HuH-7 (cell line): ENCODE measurements at places on chromosomes 11 and 22.

DNA sequence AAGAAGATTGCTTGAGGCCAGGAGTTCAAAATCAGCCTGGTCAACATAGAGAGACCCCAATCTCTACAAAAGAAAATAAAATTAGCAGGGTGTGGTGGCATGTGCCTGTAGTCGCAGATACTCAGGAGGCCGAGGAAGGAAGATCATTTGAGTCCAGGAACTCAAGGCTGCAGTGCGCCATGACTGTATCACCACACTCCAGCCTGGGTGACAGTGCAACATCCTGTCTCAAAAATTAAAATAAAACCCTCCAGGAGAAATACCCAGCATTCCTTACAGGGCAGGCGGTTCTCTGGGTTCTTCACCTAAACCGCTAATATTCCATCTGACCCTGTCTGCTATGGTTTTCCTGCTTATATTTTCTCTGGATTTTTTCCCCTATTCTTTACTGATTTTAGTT is 13.5 kb downstream of the TCF20 start:
- no peak for DNase-seq

DNA sequence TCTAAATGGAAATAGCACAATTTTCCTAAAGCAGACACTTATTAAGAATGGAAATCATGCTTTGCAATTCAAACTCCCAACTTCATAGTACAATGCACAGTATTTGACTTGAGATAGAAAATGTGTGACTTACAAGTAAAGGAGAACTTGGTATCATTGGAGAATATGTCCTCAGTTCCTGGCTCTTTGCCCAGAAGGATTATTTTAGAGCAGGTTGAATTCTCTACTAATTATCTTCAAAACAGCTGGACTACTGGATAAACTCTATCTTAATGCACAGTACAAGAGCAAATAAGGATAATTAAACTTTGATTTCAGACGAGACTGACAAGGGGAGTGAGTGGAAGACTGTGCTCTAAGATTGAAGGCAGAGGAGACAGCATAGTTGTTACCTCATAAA is 839.4 kb downstream of the OPCML start:
- DNase-seq: no peak

DNA sequence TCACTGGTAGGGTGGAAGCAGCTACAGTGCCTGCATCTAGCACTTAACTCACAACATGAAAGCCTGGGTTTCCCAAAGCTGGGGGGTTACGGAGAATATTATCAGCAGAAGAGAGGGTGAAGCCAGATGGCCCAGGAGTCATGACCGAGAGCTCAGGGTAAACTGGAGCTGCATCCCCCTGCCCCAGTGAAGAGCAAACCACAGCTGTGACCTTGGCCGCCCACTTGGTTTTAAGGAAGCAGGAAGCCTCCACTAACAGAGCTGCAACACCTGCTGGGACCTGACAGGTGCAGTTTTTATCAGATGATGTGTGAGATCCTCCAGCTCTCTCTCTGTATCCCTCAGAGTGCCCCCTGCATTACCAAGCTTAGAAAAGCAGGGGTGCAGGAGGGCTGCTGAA is 20.9 kb downstream of the TCP11L1 start:
- no peak for DNase-seq

GRCh38 chr11:103109818-103110388 is 677 bp downstream of the DYNC2H1 start:
- DNase-seq: no peak

DNA sequence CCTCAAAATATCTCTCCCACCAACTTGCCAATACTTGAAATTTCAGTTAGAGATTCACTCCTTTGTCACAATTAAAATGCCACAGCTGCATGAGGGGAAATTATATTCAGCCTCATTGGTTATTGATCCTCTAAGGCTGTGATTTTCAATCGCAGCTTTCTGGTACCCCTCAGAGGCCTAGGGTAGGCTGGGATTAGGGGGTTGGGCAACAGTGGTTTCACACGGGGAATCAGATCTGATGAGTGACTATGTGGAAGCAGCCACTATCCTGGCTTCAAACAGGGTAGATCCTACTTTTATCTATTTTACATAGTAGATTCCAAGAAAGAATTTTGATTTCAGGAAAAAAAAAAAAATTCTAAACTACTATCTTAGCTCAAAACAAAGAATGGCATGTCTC is 252.5 kb downstream of the DCDC1 start:
- no peak for DNase-seq

DNA sequence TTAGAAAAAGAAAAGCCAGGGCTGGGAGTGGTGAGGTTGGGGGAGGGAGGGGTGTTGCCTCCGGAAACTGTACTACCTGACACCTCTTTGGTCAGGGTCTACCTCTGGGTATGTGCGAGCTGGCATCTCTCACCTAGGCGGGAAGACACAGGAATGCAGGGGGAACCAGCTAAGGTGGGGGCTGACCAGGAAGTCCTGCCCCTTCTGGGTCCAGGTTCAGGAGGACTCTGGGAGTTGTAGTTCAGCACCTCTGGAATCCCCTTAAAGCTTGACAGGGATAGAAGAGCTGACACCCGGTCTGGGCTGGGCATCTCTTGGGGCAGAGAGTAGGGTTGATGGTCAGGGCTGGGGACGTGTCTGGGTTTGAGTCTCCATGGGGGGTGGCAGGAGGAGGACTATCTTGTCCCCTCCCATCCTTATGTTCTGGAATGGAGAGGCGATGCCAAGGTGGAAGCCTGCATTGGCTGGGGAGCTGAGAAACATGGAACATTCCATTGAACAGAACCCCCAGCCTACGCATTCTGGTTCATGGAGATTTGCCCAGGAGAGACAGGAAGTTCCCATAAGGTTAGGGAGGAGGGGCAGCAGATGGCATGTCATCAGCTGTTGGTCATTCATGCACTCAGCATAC is 2.1 kb upstream of the KIAA1671 start:
- no peak for DNase-seq

DNA sequence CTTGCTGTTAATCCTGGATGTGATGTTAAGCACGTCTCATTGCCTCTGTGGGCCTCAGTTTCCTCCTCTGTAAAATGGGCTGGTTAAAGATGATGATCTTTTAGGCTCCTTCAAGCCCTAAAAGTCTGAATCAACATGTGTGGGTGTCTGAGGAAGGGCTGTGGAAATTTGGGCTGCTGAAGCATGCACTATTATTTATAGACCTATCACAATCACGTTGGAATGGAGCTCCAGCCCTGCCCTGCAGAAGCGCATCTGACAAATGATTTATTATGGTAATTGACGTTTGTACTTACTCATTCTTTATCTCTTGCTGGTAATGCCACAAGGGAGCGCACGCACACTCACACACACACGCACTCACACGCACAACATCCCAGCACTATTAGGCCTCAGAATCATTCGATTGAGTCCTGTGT is 20.4 kb downstream of the P2RX3 start:
- no peak for DNase-seq

- DNase-seq: no peak
Observed at GRCh38 chr11:1826552-1827094, 8.2 kb upstream of the SYT8 start.

DNA sequence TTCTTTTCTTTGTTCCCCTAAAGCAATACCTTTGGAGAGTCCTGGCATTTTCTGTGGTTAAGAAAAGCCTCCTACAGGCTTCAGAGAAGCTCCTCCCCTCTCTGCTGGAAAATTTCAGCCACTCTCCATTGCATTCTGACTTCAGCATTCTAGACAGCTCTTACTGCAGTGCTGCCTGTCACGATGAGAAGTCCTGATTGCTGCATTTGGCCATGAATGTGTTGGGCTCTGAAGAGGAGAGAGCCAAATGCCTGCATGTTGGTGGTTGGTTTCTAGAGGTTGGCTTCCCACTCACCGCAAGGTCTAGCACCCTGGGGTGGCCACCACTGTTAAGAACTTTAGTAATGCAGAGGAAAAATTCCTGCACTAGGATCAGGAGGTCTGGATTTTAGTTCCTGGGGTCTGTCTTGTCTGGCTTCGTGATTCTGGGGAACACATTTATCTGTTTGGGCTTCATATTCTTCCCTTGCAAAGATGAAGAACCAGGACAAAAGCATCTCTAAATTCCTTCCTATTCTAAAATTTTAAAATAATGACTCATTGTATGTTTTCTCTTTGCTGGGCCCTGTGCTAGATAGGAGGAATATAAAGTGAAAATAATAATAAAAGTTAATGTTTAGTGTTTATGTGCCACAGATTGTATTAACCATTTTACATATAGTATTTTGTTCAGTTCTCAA is 38.1 kb downstream of the COA4 start:
- no peak for DNase-seq

DNA sequence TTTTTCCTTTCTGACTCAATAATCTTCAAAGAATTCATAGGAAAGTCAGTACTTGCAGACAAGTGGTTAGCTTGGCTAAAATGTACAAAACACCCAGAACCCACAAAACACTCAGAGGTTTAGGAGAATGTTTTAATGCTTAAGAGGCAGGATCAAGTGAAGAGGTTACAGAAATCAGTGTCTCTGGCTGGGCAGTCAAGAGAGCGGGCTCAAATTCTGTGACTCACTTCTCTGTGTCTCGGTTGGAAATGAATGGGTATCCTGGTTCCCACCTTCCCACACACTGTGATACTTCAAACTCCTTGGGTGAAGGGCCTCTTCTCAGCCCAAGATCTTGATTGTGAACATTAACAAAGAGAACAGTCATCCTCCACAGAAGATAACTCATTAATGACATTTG is 3.8 kb downstream of the MPEG1 start:
- DNase-seq: no peak

- no peak for DNase-seq
Observed at GRCh38 chr11:97815667-97816066, 1205.1 kb upstream of the CNTN5 start.

- DNase-seq: no peak
Observed at GRCh38 chr22:46028106-46028991, 51.4 kb upstream of the WNT7B start.

DNA sequence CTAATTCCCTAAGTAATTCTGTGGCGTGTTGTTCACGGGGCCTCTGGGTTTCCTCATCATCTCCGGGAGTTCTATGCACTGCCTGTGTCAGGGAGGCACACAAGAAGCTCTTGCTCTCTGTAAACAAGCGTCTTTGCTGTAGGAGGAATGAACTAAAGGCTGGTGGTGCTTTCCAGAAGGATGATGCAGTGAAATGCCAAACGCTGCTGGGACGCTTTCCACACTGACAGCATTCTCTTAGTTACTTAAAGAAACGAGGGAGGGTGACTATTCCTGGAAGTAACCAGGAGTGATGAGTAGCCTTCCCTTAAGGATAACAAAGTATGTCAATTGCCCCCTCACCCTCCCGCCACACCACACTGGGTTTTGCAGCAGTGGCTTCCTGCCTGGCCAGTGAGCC is 38.5 kb upstream of the NUP50 start:
- DNase-seq: no peak

- no peak for DNase-seq
Observed at GRCh38 chr11:60874421-60875365, 7.4 kb downstream of the ZP1 start.

DNA sequence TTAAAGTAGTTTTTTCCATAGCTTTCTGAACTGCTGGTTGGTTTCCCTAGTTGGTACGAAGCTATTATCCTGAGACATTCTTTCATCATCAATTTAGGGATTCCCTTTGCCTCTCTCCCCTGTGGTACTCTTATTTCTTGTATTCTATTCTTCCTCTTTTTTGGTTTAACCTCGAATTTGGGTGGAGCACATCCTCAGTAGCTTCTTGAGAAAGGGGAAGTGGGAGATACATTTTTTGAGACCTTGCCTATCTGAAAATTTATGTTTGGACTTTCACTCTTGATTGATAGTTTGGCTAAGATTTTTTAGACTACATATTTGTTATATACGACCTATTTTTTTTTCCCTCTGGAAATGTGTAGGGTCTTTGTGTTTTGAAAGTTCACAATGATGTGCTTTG is 121.7 kb upstream of the ZBED5 start:
- DNase-seq: no peak

- DNase-seq: no peak
Observed at GRCh38 chr11:72122607-72123006, 10.1 kb upstream of the ANAPC15 start.

DNA sequence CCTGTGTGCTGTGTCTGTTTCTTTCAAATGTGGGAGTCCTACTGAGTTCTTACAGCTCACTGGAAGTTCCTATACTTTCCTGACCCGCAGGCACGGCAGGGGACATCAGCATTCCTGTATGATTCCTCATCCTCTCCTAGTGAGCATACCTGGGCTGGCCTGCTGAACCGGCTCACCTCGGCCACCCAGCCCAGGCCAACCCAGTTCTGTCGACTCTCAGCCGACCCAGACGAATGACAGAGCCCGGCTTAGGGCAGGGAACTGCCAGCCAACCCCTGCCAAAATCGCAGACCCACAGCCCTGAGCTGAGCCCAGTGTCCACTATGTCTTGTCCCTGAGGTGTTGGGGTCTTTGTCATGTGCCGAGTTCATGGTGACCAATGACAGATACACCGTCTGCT is 339.7 kb downstream of the BRD1 start:
- no peak for DNase-seq

DNA sequence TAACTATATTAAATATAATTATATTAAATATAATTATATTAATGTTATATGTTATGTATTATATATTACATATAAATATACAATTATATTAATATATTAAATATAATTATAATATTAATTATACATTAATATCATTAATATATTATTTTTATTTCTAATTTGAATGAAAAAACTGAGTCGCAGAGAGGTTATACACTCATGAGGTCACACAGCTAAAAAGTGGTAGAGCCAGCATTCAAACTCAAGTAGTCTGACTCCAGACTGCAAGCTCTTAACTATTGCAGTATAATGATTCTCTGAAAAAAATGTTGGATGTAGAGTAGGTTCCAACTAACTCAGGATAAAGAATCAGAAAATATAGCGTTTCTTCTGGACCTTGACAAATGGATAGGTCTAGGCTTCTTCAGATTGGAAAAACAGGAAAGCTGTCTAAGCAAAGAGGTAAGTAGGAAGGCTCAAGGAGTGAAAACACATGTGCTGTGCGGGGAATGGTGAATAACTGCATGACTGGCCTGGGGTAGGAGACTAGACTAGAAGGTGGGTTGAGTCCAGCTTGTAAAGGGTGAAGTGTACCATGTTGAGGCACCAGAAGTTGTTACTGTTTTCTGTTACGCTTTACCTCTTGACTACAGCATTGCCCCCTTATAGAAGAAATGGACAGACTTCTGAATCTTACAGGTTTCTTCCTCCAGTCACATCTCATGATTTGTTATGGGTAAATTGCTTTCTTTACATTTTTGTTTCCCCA is 80.3 kb downstream of the TRIM44 start:
- DNase-seq: no peak
